Epithelial cell of umbilical artery (primary cell): ENCODE measurements at places on chromosomes 11 and 22. TPM values are rescaled to one million over a fixed set of nuclear protein-coding genes. Genes with fewer than 3 reads are reported as not detected.

Gene B4GALNT4
- total RNA-seq, result 0.46 and 7.8 TPM in 2 replicates

Gene XKR3
- total RNA-seq, result not detected in 2 replicates

Gene SPECC1L
- total RNA-seq, result 28.9 and 52.7 TPM in 2 replicates

Gene BBS1
- total RNA-seq, result 17.9 and 23.4 TPM in 2 replicates

Gene HPX
- total RNA-seq, result not detected in 2 replicates

Gene SERPING1
- under 0.01 and 0.46 TPM in 2 replicates for total RNA-seq

Gene GLYATL1B
- total RNA-seq, result not detected in 2 replicates

Gene MPPED2
- total RNA-seq, result 0.32 TPM in 1 of 2 replicates, not detected in the other

Gene CRYBA4
- not detected in 2 replicates for total RNA-seq

Gene YWHAH
- total RNA-seq, result 104 and 111 TPM in 2 replicates

Gene ACTN3
- total RNA-seq, result under 0.01 and 0.30 TPM in 2 replicates

Gene OR5J2
- total RNA-seq, result not detected in 2 replicates

Gene BARX2
- not detected in 2 replicates for total RNA-seq

Gene OR10D3
- total RNA-seq, result not detected in 2 replicates

Gene OR51B5
- not detected in 2 replicates for total RNA-seq

Gene PHF5A
- 117 and 128 TPM in 2 replicates for total RNA-seq

Gene RNH1
- total RNA-seq, result 167 and 236 TPM in 2 replicates

Gene IGSF9B
- under 0.01 and 0.91 TPM in 2 replicates for total RNA-seq
